Glomerular endothelial cell (primary cell): ENCODE measurements at places on chromosomes 7 and 10.

DNA sequence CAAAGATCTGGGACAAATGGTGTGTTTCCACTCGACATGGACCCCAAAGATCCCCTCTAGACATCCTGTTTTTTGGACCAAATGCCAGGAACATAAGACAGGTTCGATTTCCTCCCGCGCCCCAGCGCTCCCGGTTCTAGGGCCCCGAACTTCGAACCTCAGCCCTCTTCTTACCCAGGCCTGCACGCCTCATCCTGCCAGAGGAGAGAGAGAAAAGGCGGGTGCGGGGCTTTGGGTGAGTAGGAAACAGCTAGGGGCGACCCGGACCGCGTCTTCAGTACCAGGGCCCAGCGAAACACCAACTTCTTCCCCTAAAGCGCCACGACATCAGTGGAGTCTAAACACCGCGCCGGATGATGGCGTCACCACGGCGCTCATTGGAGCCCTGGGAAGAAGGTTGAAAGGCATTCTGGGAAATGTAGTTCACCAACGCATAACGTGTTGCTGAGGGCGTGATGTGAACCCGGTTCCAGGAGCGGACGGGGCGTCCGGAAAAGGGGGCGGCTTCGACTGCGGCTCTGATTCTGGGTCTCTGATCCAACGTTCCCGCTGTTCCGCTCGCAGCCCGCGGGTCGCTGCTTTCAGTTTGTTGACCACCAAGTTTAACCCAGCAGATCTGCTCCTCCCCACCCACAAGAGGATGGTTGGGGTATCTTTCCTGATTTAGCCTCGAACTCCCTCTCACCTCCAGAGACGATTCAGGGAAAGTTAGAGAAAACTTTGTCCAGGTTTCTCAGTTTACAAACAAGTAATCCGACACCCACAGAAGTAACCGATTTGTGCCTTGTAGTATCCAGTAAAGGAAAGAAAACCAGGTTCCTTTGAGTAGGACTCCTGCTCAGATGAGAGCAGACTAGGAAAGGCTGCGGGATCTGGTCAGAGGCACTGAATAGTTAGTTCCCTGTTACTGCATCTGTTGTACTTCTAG lies at the start of gene BET1:
Gene BET1 (minus strand): TSS at position 332 of the 928 bp plus-strand sequence. CDS start 139 bp downstream, at position 193.
- peak; percentile 68 for DNase-seq

- DNase-seq, result no peak
These were observed 11.7 kb downstream of the MAT1A start for GRCh38 chr10:80277567-80278250.

DNA sequence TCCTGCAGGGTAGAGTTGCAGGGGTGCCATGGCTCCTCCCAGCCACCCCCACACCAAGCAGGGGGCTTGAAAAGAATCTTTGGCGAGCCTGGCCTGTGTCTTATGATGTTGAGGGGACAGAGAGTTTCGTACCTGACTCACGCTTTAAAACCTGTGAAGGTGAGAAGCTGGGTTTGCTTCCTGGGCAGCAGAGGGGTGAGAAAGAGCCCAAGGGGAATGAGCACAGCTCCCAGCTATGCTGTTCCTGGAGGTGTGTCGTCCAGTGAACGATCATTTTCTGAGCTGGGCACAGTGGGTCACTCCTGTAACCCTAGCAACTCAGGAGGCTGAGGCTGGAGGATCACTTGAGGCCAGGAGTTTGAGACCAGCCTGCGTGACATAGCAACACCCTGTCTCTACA lies 13.5 kb upstream of the ADRB1 start:
- no peak for DNase-seq

GRCh38 chr10:110443239-110444003 lies 54.3 kb upstream of the DUSP5 start:
- no peak for DNase-seq
